ENCODE measurements at places on chromosomes 5 and 9.

DNA sequence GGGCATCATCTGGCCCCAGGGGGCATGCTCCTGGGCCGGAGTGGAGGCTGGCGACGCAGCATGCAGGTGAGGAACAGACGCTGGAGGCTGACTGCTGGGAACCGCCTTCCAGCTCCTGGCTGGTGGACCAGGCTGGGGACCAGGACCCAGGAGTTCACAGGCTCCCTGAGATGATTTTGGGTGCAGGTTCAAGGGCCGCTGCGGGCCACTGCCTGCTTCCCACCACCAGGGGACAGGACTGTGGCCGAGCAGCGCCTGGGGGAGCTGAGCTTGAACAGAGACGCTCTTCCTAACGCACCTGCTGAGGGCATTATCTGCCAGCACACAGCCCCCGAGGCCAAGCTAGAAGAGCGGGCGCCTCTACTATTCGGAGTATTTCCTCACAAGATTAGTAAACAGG lies 132.1 kb upstream of the RAPGEF1 start:
- peak; percentile 62 for DNase-seq

DNA sequence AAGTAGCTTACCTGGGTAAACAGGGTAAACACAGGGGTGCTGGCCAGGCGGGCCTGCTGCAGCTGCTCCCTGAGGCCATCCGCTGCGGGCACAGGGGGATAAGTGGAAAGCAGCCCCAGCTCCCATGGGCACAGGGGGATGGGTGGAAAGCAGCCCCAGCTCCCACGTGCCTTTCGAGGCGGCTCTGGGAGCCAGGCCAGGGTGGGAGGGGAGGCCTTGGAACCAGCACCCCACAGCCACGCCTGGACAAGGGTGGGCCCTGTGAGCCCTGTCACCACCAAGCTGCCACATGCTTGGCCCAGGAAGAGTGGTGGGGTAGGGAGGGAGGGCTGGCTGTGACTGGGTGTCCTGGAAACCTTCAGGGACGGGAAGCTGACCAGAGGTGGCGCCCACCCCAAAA lies 7.8 kb upstream of the CARD9 start:
- no peak for DNase-seq

- no peak for DNase-seq
Observed at GRCh38 chr9:88922091-88922490, 69.2 kb upstream of the S1PR3 start.

DNA sequence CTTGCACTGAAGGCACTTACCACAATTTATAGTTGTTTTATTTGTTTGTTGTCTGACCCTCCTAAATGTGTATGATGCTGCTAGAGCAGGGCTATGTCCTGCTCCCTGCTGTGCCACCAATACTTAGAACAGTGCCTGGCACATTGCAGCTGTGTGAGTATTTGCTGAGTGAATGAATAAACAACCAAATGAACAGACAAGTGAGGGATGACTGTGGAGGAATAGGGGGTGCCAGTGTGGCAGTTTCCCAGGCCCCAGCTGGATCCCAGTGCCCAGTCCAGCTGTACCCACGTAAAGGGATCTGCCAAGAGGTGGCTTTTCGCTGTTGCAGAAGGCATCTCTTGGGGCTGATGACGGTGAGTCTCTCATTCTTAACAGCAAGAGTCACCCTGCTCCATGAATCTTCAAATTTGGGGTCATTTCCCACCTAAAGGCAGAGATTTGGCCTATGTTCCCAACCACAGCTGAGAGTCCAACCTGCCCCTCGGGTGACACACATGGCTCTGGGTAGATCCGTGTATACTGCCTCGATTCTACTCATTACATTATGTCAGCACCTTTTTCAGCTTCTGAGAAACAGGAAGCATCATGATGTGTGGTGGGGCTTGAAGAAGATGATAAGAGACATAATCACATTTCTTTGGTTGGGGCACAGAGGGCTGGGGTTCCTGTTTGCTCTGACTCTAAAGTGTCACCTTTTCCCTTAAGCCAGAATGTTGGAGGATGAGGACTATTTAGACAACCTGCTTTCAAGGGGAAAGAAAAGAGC lies 14.3 kb downstream of the IL5 start:
- DNase-seq = no peak

GRCh38 chr5:102341681-102342288 lies 45.7 kb upstream of the SLCO4C1 start:
- DNase-seq = no peak
